ENCODE measurements at places on chromosomes 11 and 22. TPM values are rescaled to one million over a fixed set of nuclear protein-coding genes. Genes with fewer than 3 reads are reported as not detected.

- DNase-seq, result no peak
These were observed 24.4 kb downstream of the ARHGAP8 start for GRCh38 chr22:44776605-44777363.

DNA sequence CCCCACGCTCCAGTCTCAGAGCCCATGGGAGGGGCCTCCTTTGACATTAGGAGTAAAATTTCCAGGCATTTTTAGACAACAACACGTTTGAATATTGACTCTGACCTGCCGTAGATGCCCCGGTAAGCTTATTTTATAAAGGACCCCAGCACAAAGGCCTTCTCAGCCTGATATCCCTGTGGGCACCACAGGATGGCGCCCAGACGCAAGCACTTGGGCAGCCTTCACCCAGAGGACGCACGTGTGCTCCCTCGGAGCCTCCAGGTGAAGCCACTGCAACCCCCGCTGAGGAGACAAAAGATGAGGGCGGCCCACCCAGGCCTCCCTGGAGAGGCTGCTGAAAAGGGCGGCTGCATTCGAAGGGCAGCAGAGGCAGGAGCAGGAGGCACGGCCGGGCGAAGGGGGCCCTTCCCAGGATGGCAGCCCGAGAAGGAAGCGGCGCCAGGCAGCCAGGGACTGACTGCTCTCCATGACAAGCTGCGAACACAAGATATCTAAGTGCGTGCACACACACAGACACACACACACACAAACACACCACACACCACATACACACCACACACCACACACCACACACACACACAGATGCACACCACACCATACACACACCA is 15.2 kb upstream of the TH start:
- peak; percentile 8 for DNase-seq

- DNase-seq, result no peak
These were observed 14.8 kb upstream of the TPBGL start for GRCh38 chr11:75225794-75226193.

DNA sequence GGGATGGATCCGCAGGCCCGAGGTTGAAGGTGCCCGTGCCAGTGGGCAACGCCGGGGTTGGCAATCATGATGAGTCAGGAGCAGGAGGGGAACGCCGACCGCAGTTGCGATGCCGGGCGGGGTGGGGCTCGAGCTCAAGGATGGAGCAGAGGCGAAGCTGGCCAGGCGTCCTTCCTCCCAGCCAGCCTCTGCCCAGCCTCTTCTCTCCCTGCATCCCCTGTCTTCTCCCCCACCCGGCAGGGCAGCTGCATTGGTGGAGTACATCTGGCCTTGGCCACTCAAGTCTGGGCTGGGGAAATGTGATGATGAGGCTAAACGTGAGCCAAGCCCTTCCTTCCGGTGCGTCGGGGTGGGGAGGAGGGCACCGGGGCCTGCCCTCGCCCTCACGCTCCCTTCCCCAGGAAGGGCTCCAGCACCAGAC is 3.9 kb downstream of the IFITM10 start:
- no peak for DNase-seq

DNA sequence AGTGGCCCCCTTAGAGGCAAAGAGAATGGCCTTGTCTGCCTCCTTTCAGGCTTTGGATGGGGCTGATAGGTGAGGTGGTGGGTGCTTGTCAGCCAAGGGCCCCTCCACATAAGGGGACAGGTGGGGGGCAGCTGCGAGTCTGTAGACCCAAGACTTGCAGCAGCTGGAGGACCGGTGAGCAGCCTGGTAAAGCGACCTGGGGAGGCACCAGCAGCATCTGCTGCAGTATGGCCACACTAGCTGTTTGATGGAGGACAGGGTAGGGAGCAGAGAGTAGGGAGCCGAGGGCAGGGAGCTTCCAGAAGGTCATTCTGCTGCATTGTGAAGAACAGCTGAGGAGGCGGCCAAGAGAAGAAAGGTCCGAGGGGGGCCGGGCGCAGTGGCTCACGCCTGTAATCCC is 16.8 kb upstream of the MRTFA start:
- DNase-seq, result no peak

Gene SAMM50
- 77.8 TPM for total RNA-seq
